ENCODE measurements at places on chromosomes 4 and X. TPM values are rescaled to one million over a fixed set of nuclear protein-coding genes. Genes with fewer than 3 reads are reported as not detected.

The FGB gene
- not detected for total RNA-seq

The CRMP1 gene
- total RNA-seq = 3.4 TPM

The RASL11B gene
- 9.3 TPM for total RNA-seq

The SLIT2 gene
- 29.2 TPM for total RNA-seq

The PPP1R2C gene
- not detected for total RNA-seq

The ATXN3L gene
- total RNA-seq = not detected

GRCh38 chrX:153321381-153322124 is at the start of gene PNMA6F:
Gene PNMA6F (minus strand): TSS chrX:153321767. CDS start chrX:153320674, 1,093 bp downstream.
- DNase-seq = no peak
- H3K36me3 ChIP-seq = no peaks in the 10 kb centered on the region
- no peaks in the 10 kb centered on the region for H3K27me3 ChIP-seq
- no peak within 1 kb of the TSS for H3K4me3 ChIP-seq
- no peaks in the 10 kb centered on the region for H3K4me1 ChIP-seq
- H3K27ac ChIP-seq = no peak within 1 kb of the TSS

- no peak overlapping the region for H3K4me3 ChIP-seq
- DNase-seq = no peak
- H3K4me1 ChIP-seq = peaks cover 20% of the 10 kb centered on the region
- no peaks in the 10 kb centered on the region for H3K36me3 ChIP-seq
Measured at GRCh38 chrX:137568741-137569469, 3.0 kb downstream of the ZIC3 start.

GRCh38 chr4:8181844-8182243 is 17.2 kb upstream of the SH3TC1 start:
- peak overlapping the region; percentile 1 for H3K27ac ChIP-seq
- H3K36me3 ChIP-seq = no peaks in the 10 kb centered on the region
- no peaks in the 10 kb centered on the region for H3K27me3 ChIP-seq
- DNase-seq = no peak

GRCh38 chr4:188904617-188905016 is 765.4 kb downstream of the TRIML1 start:
- H3K36me3 ChIP-seq = no peaks in the 10 kb centered on the region
- no peak for DNase-seq
- no peaks in the 10 kb centered on the region for H3K27me3 ChIP-seq
- H3K4me3 ChIP-seq = no peak overlapping the region
- H3K4me1 ChIP-seq = no peaks in the 10 kb centered on the region

- H3K4me1 ChIP-seq = no peaks in the 10 kb centered on the region
- no peak overlapping the region for H3K4me3 ChIP-seq
- H3K27ac ChIP-seq = no peak overlapping the region
- H3K27me3 ChIP-seq = no peaks in the 10 kb centered on the region
- peaks cover 7% of the 10 kb centered on the region for H3K36me3 ChIP-seq
- no peak for DNase-seq
Measured at GRCh38 chr4:140679576-140679975, 76.6 kb downstream of the TBC1D9 start.

DNA sequence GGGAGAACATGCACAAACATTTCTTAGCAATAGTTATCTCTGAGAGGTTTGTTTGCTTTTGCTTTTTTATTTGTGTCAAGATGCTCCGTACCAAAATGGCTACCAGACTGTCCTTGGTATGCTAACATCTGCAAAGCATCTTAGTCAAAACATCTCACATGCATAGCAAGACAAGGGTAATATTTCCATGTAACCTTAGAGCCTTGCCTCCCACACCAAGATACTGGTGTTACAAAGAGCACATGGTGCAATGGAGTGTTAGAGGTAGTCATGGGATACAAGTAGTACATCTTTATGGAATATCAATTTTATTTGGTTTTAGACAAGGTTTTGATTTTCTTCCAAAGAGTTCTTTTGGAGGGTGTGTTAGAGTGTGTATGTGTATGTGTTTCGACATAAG is 109.7 kb downstream of the NR3C2 start:
- no peak overlapping the region for H3K4me3 ChIP-seq
- H3K4me1 ChIP-seq = peaks cover 4% of the 10 kb centered on the region
- H3K27ac ChIP-seq = no peak overlapping the region
- H3K27me3 ChIP-seq = no peaks in the 10 kb centered on the region
- DNase-seq = no peak

DNA sequence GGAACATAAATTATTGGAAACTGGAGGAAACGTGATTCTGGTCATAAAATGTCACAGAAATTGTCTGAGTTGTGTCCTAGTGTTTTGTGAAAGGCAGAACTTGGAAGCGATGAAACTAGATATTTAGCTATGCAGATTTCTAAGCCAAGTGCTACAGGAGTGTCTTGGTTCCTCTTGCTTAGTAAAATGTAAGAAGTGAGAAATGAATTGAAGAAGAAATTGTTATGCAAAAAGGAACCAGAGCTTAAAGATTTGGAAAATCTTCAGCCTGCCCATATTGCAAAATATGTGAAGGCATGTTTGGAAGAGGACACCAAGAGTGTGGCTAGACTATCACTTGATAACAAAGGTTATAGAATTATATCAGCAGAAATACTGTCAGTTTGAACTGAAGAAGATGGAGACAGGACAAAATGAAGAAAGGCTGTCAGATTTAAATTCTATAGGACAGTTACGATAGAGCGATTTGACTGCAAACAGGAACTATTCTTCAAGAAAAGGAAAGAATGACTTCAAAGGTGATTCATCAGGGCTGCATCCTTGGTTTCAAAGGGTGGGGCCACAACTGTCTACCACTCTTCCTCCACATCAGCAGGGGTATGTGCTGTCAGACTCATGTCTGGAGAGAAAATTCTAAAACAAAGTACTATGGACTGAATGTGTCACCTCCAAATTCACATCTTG is 9.4 kb upstream of the CDS1 start:
- H3K27ac ChIP-seq = no peak overlapping the region
- no peak overlapping the region for H3K4me3 ChIP-seq
- no peak for DNase-seq

DNA sequence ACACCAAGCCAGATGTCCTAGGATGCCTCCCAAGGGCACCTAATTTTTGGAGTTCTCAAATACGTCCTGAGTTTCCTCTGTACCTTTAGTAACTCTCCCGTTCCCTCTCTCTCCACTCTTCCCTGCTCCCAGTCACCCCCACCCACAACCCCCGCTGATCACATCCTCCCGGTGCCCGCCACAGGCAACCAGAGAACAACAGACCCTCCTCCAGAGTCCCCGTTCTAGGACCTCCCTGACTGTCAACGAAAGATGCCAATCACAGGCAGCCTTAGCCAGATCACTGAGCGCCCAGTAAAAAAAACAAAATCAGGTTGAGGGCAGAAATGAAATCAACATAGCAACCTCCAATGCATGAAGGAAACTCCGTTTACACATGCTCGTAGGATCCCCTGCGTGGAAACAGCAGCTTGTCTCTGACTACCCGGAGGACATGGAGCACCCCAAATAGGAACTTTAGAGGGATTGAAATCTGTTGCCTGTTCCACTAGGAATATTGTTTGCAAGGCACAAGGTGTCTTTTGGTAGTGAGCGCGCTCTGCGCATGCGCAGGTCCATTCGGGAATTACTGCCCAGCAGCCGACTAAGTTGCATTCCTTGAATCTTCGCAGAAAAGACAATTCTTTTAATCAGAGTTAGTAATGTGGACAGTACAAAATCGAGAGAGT is at the start of gene GABRB1:
Gene GABRB1, plus strand, starts transcription at position 557 of the 668 bp plus-strand sequence.
- no peaks in the 10 kb centered on the region for H3K27me3 ChIP-seq
- DNase-seq = no peak
- no peak within 1 kb of the TSS for H3K27ac ChIP-seq
- H3K4me3 ChIP-seq = peak within 1 kb of the TSS; percentile 35
- peaks cover 8% of the 10 kb centered on the region for H3K4me1 ChIP-seq

DNA sequence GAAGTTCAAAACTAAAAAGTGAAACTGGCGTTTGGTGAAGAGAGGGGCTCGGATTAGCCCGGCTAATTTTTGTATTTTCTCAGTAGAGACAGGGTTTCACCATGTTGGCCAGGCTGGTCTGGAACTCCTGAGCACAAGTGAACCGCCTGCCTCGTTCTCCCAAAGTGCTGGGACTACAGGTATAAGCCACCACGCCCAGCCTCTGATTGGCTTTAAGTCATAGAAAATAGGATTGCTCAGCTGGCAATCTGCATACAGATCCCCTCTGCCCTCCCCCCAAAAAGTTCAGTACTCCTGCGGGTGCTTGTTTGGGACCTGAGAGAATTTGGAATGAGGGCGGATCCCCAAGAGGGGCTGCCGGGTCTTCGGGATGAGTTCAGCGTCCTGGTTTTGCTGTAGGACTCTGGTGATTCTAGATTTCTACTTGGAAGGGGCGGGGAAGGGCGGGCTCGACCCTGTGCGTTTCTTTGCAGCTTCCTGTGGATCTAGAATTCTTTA is 537 bp upstream of the PRKX start:
- H3K36me3 ChIP-seq = no peaks in the 10 kb centered on the region
- DNase-seq = no peak
- H3K4me1 ChIP-seq = peaks cover 26% of the 10 kb centered on the region
- peak overlapping the region; percentile 86 for H3K27ac ChIP-seq
- peak overlapping the region; percentile 74 for H3K4me3 ChIP-seq

DNA sequence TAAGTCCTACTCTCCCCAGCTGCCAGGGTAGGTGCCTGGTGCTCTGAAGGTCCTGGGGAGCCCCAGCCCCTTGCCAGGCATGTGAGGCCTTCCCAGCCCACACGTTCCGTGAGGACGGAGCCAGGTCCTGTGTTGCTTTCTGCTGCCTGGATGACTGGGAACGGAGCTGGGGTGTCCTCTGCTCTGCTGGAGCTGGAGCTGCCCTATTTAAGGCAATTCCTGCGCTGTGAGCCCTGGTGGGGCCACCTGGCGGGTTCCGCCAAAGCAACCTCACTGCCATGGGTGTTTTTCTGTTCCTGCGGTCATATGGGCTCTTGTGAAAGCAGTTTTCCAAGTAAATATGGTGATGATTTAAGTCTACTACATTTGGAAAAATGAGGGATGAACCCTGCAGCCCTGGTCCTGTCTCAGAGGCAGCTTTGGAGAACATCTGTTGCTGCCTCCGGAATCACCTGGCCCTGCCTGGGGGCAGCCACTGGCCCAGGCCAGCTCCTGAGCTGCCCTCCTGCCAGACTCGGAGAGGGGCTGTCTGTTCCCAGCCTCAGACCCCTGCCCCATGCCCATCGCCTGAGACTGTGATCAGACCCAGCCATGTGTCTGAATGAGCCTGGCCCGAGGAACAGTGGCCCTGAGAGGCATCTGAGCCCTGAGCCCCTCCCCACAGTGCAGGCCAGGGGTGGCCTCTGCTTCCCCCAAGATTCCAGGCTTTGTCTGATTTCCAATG is 33.2 kb downstream of the FGFRL1 start:
- no peaks in the 10 kb centered on the region for H3K27me3 ChIP-seq
- H3K36me3 ChIP-seq = no peaks in the 10 kb centered on the region
- H3K27ac ChIP-seq = peak overlapping the region; percentile 83
- no peak for DNase-seq
- peaks cover 50% of the 10 kb centered on the region for H3K4me1 ChIP-seq

DNA sequence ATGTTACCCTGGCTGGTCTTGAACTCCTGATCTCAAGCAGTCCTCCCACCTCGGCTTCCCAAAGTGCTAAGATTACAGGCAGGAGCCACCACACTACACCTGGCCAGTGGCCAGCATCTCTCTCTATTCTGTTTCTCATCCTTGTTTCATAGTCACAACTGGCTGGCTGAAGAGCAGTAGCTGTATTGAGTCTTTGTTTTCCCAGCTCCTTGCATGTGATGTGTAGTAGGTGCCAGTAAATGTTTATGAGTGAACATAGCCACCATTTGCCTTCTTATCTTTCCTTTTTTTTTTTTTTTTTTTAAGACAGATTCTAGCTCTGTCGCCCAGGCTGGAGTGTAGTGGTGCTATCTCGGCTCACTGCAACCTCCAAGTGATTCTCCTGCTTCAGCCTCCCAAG is 23.6 kb downstream of the NUDT9 start:
- no peaks in the 10 kb centered on the region for H3K36me3 ChIP-seq
- no peak for DNase-seq
- no peak overlapping the region for H3K4me3 ChIP-seq
- no peaks in the 10 kb centered on the region for H3K4me1 ChIP-seq
- no peaks in the 10 kb centered on the region for H3K27me3 ChIP-seq
- no peak overlapping the region for H3K27ac ChIP-seq

- H3K36me3 ChIP-seq = no peaks in the 10 kb centered on the region
- no peaks in the 10 kb centered on the region for H3K27me3 ChIP-seq
- no peak for DNase-seq
- H3K4me3 ChIP-seq = no peak overlapping the region
- no peaks in the 10 kb centered on the region for H3K4me1 ChIP-seq
Measured at GRCh38 chrX:134600714-134601113, 57.6 kb downstream of the PLAC1 start.

Measured in vagina (tissue), 2 donors.